BJ (cell line): ENCODE measurements at places on chromosomes 4 and X. TPM values are rescaled to one million over a fixed set of nuclear protein-coding genes. Genes with fewer than 3 reads are reported as not detected.

Gene PLP1
- polyA plus RNA-seq, result 0.75 and 1.9 TPM in 2 replicates

Gene CNKSR2
- 0.32 and 0.37 TPM in 2 replicates for polyA plus RNA-seq

Gene GPC3
- not detected in 2 replicates for polyA plus RNA-seq

Gene DKK2
- 0.25 and 0.37 TPM in 2 replicates for polyA plus RNA-seq

Gene ZNF630
- polyA plus RNA-seq, result 0.90 and 1.5 TPM in 2 replicates

Gene MTNR1A
- polyA plus RNA-seq, result 0.06 TPM in 1 of 2 replicates, not detected in the other

Gene C4orf50
- not detected in 2 replicates for polyA plus RNA-seq

Gene GPRIN3
- 0.01 TPM in 1 of 2 replicates, not detected in the other for polyA plus RNA-seq

Gene ITIH6
- not detected in 2 replicates for polyA plus RNA-seq

Gene MUC7
- not detected in 2 replicates for polyA plus RNA-seq

Gene EDA
- 0.06 and 0.09 TPM in 2 replicates for polyA plus RNA-seq

Gene GSX2
- polyA plus RNA-seq, result not detected in 2 replicates

Gene PRDM5
- polyA plus RNA-seq, result 5.3 and 7.3 TPM in 2 replicates

Gene ALB
- polyA plus RNA-seq, result not detected in 2 replicates

Gene TMEM185A
- polyA plus RNA-seq, result 19.7 and 20.6 TPM in 2 replicates

Gene TTC29
- polyA plus RNA-seq, result not detected in 2 replicates

Gene PAGE2
- not detected in 2 replicates for polyA plus RNA-seq

Gene TMEM35A
- 1.8 and 2.3 TPM in 2 replicates for polyA plus RNA-seq

Gene POF1B
- not detected in 2 replicates for polyA plus RNA-seq
